ENCODE measurements at places on chromosomes 7 and 10.
A peak's percentile ranks its signal among the peaks of the same experiment; 100 is the strongest.

DNA sequence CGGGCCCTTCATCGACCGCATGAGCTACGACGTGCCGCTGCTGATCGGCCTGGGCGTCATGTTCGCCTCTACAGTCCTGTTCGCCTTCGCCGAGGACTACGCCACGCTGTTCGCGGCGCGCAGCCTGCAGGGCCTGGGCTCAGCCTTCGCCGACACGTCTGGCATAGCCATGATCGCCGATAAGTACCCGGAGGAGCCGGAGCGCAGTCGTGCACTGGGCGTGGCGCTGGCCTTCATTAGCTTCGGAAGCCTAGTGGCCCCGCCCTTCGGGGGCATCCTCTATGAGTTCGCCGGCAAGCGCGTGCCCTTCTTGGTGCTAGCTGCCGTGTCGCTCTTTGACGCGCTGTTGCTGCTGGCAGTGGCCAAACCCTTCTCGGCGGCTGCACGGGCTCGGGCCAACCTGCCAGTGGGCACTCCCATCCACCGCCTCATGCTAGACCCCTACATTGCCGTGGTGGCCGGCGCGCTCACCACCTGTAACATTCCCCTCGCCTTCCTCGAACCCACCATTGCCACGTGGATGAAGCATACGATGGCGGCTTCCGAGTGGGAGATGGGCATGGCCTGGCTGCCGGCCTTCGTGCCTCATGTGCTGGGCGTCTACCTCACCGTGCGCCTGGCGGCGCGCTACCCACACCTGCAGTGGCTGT is 1.2 kb downstream of the SLC18A3 start:
- DNase-seq: no peak

- peak; percentile 70 for DNase-seq
Measured at GRCh38 chr10:33703501-33704213, 369.2 kb upstream of the NRP1 start.

DNA sequence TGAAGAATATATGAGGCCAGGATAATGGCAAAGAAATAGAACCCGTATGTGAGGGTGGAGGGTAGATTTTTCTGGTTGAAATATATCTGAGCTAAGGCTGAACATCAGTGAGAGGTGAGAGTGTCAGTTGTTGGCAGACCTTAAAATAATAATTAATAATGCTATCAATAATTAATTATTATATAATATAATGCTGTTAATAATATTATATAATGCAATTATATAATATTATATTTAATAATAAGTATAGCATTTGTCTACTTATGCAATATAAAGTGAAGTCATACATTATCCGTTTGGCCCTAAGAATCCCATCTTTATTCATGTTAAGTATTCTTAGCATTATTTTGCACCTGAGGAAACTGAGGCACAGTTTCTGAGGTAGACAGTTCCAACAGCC is 269.9 kb upstream of the FZD8 start:
- no peak for DNase-seq

DNA sequence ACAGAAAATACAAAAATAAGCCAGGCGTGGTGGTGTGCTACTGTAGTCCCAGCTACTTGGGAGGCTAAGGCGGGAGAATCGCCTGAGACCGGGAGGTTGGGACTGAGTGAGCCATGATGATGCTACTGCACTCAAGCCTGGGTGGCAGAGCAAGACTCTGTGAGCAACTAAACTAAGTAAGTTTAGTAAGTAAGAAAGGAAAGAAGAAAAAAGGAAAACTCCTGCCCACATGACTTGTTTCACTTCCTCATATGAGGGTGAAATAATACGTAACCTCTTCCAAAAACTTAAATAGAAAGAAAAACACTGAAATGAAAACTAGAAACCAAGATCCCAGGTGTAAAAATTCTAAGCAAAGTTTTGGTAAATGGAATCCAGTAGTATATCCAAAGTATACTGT is 79.6 kb downstream of the LARP4B start:
- DNase-seq: no peak

DNA sequence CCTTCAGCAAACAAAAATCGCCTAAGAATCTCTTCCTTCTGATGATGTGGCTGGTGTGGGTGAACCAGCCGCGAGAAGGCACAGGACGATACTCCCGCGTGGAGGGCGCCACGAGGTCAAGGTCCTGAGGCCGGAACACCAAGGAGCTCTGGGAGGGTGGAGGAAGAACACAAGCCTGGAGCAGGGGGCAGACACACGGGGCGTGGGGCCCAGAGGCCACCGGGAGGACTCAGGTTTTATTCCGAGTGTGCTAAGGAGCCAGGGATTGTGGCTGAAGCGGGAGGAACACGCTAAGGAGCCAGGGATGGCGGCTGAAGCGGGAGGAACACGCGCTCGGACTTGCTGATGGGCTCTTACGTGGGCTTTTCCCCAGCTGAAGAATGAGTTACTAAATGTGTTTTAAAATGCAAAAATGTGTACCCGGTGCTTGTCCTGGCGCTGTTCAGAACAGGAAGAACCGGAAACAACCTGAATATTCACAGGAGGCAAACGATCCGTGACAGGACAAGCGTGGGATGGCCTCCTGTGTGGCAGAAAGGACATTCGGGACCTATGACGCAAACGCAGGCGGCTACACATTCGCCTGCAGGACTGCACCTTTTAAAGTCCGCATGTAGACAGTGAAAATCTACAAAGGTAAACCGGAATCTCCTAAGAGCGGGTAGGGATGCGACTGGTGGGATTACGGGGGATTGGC is 64.0 kb downstream of the MAD1L1 start:
- no peak for DNase-seq

GRCh38 chr10:99770408-99771045 is 11.9 kb upstream of the ABCC2 start:
- no peak for DNase-seq

DNA sequence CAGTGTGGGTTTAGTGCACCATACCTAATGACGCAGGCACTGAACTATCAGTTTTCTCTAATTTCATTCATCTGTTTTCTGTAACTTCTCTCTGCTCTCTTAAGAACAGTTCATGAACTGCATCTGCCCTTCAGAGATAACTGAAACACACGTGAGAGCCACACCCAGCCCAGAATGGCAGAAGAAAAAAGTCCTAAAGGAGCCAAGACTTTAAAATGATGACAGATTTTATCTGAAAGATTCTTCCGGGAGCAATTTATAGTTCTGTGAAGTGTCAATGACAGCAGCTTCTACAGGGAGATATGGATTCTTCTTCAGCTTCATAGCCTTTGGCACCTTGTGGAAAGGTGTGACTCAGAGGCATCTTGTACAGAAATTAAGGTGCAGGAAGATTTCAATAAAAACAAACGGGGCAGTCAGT is 211.5 kb upstream of the SLC26A5 start:
- DNase-seq: no peak

- DNase-seq: no peak
Measured at GRCh38 chr7:22173685-22174573, 183.0 kb downstream of the RAPGEF5 start.

- peak; percentile 36 for DNase-seq
Measured at GRCh38 chr7:101952355-101953247, 135.2 kb downstream of the CUX1 start.

DNA sequence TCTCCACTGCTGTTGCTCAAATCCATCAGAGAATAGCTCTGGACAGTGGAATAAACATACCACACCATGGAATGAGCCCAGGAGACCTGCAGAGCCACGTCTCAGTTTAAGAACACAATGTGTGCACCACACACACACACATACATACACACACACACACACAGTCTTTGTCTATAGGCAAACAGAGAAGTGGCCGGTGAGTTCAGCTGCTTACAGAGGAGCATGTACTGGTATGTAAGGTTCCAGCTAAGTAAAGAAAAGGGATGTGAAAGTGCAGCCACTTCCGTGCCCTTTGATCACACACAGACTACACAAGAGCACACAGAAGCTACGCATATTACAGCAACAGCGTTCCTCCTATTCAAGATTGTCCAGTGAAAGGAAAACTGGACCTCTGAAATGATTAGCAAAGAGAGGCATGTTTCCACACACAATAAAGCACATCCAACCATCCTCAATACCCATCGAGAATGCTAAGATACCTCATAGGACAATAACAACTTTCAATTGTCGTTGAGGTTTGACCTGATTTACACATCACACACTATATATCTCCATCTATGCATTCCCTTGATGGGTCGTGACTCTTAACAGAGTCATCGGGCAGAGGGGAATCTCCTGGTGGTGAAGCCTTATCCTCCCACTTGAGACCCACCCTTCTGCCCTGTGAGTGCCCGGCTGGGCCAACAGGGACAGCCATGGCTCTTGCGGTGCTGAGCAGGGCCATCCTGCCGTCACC is 23.6 kb downstream of the SLC35B4 start:
- no peak for DNase-seq

DNA sequence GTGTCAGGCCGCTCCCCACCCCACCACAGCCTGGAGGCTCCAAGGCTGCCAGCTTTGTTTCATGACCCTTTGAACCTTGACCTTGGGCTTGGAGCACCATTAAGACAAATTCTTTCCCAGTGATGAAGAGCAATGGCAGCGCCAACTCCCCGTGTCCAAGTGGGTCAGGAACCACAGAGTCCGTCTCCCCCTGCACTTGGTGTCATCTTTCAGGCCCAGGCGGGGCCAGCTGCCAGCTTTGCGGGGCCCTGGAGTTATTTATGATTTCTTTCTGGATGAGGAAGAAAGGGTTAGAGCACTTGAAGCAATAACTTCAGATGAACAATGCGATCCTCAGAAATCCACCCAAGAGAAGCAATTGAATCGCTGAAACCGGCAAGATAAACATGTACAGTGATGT is 110.8 kb downstream of the MYL10 start:
- peak; percentile 32 for DNase-seq

DNA sequence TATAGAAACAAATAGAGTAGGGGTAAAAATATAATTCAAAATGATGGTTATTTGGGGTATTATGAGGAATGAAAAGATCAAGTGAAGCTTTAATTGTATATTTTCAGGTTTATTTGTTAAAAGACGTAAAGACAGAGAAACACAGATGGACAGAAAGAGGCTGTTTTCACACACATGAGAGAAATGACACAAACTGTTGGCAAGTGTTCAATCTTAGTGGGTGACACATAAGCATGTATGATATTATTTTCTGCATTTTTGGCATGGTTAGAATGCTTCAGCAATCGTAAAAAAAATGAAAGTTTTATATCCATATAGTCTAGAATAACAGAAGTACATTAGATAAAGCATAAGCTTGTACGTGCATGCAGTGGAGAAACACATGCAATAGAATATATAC is 464.4 kb upstream of the AKR1E2 start:
- DNase-seq: no peak

- DNase-seq: no peak
Measured at GRCh38 chr10:120077707-120078492, 185.4 kb downstream of the SEC23IP start.

DNA sequence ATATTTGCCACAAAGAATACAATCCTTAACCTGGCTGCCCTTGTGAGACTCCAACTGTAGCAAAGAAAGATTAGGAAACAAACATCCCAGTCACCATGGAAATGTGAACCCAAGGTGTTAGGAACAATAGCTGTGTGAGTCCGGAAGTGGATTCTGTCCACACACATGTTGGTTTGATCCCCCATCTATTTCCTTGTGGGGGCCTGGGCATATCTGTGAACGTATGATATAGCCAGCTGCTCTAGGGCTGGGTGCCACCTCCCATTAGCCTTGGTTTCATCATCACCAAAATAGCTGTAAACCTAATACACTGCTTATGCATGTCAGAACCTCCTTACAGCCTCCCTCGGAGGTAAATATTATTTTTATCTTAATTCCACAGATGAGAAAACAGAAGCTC is 26.4 kb downstream of the GRK5 start:
- no peak for DNase-seq

DNA sequence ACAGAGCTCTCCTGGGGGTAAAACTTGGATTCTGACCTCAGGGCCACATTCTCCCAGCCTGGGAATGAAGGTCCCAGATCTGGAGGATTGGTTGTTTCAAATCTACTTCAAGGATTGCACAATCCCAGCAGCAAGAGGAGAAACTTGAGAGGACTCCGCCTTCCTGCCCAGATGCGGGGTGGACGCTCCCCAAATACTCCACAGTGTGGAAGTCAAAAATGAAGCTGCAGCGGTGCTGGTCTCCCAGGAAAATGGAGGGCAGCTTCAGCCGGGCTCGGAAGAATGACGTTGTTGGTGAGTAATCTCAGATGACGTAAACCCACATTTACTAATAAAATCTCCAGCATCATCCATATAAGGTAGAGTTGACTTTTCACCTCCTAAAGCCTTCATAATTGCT is 31.5 kb upstream of the PPP2R2D start:
- no peak for DNase-seq

DNA sequence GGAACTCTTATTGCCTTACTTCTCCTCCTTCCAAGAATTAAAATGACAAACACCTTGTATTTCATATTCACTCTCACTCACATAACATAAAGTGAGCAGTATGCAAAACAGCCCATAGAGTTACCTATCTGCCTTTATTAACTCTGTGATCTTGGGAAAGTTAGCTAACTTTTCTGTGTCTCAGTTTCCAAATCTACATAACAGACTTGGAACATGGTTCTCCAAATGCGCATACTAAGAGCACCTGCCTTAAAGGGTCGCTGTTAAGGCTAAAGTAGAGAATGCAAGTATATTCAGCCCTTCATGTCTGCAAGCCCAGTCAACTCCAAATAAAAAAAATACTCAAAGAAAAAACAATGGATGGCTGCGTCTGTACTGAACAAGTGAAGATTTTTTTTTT is 121.8 kb upstream of the C1QL3 start:
- DNase-seq: no peak

DNA sequence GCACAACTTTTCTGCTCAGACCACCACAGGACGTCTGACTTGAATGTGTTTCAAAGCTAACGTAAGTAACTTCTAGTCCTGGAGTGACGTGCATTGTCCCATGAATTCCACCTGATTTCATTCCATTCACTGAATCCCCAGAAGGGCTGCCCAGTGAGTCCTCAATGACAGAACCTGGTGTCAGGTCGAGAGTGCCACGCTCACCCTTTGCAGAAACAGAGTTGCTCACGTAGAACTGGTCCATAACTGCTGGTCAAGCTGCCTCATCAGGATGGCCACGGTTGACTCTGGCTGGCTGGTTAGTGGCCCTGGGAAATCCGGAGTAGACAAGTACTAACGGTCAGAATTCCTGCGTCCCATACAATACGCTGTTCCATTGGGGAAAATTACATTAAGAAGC is 50.6 kb upstream of the UBE3C start:
- DNase-seq: no peak

- DNase-seq: peak; percentile 62
Measured at GRCh38 chr7:23546897-23547572, 15.3 kb upstream of the TRA2A start.

DNA sequence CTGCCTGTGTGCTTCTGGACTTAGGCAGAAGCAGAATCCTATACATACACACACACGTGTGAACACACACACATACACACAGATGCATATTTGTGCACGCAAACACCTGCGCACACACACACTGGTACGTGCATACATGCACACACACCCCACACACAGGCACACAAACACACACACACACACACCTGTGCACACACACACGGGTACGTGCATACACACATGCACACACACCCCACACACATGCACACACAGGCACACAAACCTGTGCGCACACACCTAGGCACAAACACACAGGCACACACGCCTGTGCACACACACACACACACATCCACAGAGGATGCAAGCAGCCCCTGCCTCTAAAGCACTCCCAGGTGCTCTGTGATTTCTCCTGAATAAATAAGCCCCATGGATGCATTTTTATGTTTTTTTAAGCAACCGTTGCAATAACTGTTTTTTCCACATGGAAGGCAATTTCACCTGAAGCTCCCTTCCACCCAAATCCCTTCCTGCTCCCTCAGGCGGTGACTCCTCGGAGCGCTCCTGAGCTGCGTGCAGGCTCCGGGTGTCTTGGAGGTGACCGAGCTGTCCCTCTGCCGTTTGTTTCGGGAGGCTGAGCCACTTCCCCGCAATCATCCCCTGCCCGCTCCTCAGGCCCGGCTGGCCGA is 41.5 kb upstream of the PDGFA start:
- no peak for DNase-seq
